ENCODE measurements at places on chromosomes 4 and X.

DNA sequence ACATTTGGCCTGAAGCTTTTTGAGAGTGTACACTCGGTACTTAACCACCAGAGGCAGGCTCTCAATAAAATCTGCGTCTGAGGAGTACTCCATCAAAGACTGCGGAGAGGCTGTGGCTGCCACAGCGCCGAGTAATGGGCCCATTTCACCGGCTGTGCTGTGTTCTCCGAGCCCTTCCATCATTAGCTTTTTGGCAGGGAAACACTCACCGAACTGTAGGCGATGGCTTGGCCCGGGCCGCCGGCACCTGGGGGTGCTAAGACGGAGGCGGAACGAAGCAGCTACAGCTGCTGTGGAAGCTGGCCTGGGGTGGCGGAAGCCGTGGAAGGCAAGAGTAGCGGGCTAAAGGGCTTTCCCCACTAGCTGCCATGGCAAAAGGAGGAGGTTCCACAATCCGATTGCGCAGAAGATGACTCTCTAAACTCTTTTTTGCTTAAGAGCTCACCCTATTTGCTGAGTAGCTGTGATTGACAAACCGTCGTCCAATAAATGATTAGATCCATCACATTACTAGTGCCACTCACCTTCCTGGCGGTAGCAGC is 48.5 kb upstream of the PABPC1L2A start:
- DNase-seq: no peak

- DNase-seq: no peak
Observed at GRCh38 chr4:180542445-180543100, 1700.6 kb upstream of the TENM3 start.

DNA sequence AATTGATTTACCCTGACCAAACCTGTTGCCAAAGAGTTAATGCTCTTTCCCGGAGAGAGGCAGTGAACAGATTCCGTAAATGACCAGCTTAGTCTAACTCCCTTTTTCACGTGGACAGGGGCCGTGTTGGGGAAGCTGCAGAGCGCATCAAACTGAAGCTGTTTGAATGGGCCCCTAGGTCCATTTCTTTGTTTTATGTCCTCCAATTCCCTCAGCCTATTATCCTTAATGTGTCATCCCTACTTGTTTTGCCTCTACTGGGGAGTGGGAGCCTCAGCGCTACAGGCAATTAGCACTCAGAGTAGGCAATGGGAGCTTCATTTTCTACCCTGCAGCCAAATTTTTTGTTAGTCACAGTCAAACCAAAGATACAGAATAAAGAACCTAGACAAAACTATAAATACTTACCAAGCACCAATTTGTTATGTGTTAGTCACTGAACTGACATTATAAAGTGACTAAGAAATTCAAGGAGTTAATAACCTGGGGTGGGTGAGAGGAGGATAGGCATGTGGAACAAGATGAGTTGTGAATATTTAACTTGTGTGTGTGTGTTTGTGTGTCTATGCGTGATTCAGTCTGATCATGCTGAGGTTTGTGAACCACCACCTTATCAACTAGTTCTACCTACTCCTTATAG is 417.4 kb downstream of the PACRGL start:
- DNase-seq: no peak

DNA sequence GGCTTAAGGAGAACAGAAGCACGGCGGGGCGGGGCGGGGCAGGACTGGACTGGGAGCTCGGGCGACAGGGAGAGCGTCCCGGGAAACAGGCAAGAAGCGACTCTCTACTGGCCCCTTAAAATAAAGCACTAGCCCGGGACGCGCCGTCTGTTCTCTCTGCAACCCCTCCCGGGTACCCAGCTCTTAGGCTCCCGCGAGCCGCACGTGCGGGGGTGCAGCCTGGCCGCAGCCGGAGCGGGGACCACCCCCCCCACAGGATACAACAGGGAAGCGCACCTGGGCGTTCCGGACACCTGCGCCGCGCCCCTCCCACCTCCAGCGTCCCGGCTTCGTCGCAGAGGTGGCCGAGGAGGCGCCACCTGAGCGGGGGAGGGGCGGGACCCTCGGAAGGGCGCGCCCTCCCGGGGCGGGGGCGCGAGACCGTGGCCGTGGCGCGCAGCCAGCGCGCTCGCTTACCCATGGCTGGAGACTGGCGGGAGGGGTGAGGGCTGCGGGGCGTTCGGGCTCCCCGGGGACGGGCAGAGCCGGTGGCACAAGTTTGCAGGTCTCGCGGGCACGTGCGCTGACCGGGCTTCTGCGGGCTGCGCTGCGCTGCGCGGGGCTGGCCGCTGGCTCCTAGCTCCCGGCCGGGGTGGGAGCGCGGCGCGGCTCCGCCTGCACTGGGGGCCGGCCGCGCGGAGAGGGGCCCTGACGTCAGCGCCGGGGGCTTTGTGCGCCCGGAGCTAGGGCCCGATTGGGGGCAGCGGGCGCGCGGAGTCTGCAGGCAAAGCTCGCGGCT is 91.5 kb downstream of the GEMIN8 start:
- DNase-seq: no peak

GRCh38 chrX:12844319-12844718 is 22.6 kb upstream of the TLR7 start:
- DNase-seq: no peak
